H7 (cell line): ENCODE measurements at places on chromosomes 12 and 14. TPM values are rescaled to one million over a fixed set of nuclear protein-coding genes. Genes with fewer than 3 reads are reported as not detected.

Gene COL2A1
- 2.0 and 4.6 TPM in 2 replicates for total RNA-seq

Gene MFAP5
- total RNA-seq: 0.42 TPM in 1 of 2 replicates, not detected in the other

Gene HOXC5
- total RNA-seq: not detected in 2 replicates

Gene KCNH5
- total RNA-seq: 0.21 and 0.37 TPM in 2 replicates

Gene PAN2
- total RNA-seq: 38.6 and 64.1 TPM in 2 replicates

Gene DCN
- 0.22 TPM in 1 of 2 replicates, not detected in the other for total RNA-seq

Gene SERPINA4
- not detected in 2 replicates for total RNA-seq
